ENCODE measurements at places on chromosomes 5 and 9.

DNA sequence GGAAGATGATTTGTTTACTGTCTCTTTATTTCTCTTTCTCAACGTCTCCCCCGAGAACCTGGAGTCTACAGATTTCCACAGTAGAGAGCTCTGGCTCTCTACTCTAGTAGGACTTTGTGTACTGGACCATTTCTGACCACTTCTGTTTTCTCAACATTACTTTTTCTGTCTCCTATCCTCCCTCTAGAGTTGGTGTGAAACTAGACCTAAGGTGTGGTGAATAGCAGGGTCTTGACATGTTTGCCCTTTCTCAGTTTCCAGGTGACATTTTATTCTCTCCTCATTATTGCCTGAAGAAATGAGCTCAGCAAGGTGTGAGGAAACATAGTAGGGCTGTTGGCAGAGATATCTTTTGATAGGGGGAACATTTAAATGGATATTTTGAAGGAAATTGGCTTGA, 62.1 kb upstream of the IL6ST start:
- no peak for DNase-seq

DNA sequence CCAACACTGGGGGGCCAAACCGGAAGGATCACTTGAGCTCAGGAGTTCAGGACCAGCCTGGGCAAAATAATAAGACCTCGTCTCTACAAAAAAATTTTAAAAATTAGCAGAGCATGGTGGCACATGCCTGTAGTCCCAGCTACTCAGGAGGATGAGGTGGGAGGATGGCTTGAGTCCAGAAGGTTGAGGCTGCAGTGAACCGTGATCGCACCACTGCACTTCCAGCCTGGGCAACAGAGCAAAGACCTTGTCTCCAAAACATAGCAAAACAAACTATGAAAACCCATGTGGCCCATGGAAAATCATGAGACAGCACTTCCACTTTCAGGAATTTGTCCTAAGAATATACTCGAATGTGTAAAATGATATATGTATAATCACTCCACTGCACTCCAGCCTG, 6.1 kb downstream of the SETX start:
- DNase-seq, result no peak

DNA sequence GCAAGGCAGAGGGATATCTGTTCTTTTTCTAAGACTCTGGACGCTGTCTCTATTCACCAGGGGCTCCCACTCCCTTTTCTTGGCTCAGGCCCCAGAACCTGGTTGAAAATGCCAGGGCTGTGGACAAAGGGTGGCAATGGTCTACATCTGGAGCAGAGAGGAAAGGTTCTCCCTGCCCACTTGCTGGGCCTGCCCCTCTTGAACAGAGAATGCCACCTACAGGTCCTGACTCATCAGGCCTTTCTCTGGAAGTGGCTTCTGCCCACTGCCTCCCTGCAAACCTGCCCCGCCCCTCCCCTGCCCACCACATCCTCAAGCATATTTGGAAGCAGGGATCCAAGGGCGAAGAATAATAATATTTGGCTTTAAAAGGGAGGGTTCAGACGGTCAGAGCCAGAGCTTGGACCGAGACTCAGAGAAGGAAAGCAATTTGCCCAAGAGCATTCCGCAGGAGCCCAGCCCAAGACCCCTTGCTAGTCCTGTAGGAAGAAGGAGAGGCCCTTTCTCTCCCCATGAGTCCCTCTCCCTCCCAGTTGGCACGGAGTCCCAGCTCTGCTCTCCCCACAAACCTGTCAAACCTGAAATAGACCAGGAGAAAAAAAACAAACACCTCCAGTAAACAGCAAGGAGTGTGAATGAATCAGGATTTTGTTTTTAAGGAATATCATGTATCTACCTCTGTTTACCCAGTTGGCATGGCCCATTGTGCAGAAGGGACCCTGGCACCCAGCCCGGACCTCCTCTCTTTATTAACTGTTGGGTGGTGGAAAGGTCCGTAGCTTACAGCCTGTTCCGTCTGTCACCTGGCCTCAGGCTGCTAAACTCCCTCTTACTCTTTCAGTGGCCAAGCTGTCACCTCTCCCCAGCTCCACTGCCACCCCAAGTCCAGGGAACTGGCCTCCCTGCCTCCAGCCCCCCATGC, 37.7 kb upstream of the STXBP1 start:
- no peak for DNase-seq

DNA sequence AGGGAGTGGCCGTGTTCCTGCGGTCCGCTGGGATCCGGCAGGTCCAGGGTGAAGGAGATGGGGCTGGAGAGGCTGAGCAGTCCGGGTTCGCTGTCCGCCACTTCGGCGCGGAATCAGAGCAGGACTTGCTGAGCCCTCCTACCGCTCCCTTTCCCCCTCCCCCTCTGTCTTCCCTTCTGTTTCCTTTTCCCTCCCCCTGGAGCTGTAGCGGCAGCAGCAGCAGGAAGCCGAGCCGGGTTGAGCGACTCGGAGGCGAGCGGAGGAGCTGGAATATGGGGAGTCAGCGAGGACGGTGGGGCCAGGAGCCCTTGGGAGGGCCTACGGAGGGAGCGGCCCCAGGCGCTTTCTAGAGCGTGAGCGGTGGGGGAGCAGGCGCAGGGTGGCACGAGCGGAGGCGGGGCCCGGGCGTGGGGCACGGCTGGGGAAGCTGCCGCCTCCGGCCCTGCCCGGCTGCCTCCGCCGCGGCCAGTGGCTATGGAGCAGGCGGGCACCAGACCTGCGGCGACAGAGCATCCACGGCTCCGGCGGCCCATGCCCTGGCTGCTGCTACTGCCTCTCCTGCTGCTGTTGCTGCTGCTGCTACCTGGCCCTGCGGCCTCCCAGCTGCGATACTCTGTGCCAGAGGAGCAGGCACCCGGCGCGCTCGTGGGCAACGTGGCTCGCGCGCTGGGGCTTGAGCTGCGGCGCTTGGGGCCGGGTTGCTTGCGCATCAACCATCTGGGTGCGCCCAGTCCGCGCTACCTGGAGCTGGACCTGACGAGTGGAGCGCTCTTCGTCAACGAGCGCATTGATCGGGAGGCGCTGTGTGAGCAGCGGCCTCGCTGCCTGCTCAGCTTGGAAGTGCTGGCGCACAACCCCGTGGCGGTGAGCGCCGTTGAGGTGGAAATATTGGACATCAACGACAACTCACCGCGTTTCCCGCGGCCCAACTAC, at the start of gene PCDHAC2:
Gene PCDHAC2, plus strand, starts transcription at position 184 of the 933 bp plus-strand sequence. Its CDS starts 291 bp downstream, at position 475.
- DNase-seq, result no peak

DNA sequence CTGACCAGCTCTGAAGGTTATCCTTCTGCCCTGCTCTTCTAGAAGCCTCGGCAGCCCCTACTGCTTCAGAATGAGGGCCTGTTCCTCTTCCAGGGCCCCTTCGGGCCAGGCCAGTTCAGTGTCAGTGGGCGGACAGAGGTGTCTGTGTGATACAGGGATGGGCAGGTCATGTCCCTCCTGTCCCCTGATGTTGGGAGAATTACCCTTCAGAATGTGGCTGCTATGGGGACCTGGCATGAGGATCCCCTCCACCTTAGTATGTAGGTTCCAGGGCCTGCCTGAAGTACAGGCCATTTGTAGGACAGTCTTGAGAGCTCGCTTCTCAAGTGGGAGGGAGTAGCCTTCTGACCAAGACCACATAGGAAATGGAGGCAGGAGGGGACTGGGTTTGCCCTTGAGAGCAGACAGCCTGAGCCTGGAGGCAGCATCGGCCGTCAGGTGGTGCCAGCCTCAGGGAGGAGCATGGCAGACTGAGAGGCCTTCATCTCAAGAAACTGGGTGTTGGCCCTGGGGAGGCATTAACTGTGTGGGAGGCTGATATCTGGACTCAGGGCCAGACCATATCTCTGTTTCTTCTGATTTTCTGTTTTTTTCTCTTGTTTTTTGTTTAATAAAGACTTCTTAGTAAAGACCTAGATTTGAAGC, 32.0 kb downstream of the ANGPTL2 start:
- DNase-seq, result no peak

DNA sequence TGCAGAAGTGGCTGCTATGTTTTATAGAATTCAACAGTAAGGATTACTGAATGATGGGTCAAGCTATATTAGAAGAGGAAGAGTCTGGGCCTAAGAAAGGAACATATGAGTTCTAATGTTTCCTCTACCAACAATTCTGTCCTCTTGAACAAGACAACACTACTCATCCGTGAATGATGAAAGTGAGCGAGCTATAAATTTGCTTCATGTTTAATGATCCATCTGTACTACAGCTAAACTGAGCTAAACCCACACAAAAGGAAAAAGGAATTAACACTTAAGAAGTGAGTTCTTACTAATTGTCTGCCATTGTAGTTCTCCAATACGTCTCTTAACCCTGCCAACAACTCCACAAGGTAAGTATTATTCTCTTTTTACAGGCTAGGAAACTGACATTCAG, 204.4 kb downstream of the GLIS3 start:
- DNase-seq, result no peak

DNA sequence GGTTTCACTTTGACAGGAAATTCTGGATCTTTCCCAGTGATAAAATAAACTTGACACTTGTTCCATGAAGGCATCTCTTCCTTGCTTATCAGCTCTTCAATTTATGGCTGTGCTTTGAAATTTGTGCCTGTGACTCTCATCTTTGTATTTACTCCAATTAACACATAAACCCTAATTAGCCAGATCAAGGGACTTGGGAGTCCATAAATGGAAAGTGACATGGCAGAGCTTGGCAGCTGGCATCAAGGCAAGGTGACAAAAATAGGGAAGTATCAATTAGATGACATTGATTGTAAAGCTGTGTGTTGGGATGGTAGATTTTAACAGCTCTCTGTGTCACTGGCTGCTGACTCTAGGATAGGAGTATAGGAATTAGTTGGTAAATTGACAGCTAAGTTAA, 133.9 kb downstream of the PBX3 start:
- DNase-seq, result no peak

DNA sequence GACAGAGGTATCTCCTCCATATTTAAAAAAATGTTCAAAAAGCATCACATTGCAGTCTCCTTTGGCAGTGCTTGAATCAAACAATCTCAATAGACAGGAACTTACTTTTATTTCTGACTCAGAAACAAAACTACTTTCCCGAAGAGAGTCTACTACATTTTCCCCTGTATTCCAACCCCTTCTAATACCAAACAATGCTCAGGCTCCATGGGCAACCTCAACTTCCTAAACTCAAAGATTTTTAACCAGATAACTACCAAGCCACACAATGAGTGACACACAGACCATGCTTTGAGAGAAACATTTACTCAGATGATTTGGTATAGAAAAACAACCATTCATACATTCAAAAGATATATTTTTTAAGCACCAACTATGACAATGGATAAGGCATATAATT, 70.5 kb downstream of the APBA1 start:
- DNase-seq, result no peak

DNA sequence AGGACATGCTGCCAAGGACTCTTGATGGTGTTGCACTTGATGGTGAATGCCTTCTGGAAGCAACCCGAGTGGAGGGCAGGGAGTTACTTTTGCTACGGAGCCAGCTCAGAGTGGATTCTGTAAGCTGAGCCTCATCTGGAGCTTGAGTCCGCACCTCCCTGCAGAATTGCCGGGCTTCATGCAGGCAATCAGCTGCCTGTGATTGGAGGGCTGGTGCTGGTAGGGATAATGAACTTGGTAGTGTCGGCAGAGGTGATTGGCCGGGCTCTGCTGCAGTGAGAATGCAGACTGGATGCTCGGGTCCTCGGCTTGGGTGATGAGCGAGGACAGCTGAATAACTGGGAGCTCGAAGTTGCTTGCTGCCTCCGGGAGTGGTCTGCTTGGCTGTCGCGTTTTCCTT, 23.1 kb downstream of the SLC25A25 start:
- peak; percentile 95 for DNase-seq

GRCh38 chr5:137836298-137836697, 31.4 kb upstream of the MYOT start:
- DNase-seq, result no peak

All from fibroblast of the conjunctiva (primary cell).